DMS153 (cell line): ENCODE measurements at places on chromosomes 1 and 21.

DNA sequence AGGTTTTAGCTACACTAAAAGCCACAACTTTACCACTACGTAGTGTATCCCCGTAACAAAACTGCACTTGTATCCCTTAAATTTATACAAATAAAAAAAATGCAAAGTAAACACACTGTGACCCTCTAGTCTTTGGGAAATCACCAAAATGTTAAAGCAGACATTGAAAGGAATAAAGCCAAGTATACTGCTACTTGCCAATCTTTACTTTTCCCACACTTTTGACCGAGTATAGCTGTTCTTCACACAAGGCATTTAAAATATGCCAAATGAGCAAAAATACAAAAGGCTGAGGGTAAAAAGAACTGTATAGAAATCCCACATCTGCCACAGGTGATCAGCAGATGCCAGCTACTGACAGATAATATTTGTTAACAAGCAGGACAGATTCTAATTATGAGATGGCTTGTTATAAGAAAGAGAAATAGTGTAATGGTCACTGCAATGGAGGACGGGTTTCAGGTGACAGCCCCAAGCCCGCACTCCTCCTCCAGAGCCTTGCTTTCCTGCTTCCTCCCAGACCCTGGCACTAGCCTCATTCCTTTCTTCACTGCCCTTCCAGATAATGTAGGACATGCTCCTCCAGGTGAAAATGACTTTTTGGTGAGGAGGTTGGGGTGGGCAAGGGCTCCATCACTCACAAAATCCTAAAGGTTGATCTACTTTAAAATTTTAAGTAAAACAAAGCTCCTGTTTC, 18.1 kb downstream of the KCNT2 start:
- no peak for DNase-seq

DNA sequence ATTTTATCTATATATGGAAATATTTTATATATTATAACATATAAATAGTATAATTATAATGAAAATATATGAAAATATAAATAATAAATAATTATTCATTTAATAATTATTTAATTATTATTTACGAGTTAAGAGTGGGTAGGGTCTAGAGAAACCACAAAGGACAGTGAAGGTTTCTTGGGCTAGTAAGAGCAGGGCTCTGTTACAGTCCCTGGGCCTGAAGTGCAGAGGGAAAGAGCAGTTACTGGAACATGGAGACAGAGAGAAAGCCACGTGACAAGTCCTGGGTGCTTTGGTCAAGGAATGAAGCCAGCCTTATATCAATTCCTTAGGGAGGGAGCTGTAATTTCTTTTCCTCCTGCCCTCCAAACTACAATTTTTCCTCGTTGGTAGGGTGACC, 117.2 kb upstream of the OLIG2 start:
- DNase-seq, result no peak

- DNase-seq, result no peak
Observed at GRCh38 chr1:95232646-95233318, 1.2 kb upstream of the RWDD3 start.

GRCh38 chr1:20476265-20477038, 9.6 kb downstream of the CAMK2N1 start:
- DNase-seq, result peak; percentile 46
